ENCODE measurements at places on chromosomes 13 and 19.

- DNase-seq = no peak
These were observed 7.3 kb downstream of the RASAL3 start for GRCh38 chr19:15456871-15457700.

DNA sequence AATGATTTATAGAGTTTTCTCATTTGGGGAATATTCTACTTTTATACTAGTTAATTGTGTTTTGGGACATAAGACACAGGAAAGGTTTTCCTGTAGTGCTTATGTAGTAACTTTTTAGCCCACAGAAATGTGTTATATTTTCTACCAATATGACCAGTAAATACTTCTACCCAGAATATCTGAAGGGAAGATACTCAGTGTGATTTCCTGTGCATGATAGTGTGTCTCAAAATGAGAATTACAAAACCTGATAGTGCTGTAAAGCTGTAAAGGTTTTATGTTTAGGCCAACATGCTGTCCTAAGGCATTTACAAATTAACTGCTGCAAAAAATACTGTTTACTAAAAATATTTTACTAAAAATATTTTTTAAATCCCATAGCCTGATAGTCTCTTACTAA lies 126.8 kb downstream of the RXFP2 start:
- DNase-seq = no peak

DNA sequence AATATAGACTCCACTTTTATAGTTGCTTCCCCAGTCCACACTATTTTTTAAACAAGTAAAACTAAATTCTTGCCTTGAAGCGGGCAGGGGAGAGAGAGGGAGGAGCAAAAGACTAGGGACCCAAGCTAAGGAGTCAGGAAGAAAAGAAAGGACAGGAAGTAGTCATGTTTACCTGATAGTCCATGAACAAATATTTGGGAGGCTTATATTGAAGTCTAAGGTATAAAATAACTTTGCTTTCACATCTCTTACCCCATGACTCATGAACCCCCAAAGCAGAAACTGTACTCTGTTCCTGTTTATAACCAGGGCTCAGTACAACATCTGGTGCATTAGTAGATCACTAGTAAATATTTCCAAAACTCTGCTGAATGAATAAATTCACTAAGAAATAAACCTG lies 67.3 kb downstream of the ZAR1L start:
- DNase-seq = no peak

DNA sequence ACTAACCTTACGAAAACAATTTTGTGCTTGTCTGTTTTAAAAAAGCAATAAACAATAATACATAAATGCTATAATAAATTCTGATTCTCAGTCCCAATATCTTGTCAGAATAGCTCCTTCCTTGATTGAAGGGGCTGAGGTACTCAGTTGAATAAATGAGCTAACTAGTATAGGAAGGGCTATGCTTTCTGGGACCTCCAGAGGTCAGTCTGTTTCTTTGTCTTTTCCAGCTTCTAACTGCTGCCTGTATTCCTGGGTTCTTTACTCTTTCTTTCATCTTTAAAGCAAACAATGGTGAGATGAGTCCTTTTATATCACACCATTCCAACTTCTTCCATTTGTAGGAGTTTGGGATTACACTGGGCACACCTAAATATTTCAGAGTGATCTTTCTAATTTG lies 1297.0 kb upstream of the ATXN8OS start:
- no peak for DNase-seq

DNA sequence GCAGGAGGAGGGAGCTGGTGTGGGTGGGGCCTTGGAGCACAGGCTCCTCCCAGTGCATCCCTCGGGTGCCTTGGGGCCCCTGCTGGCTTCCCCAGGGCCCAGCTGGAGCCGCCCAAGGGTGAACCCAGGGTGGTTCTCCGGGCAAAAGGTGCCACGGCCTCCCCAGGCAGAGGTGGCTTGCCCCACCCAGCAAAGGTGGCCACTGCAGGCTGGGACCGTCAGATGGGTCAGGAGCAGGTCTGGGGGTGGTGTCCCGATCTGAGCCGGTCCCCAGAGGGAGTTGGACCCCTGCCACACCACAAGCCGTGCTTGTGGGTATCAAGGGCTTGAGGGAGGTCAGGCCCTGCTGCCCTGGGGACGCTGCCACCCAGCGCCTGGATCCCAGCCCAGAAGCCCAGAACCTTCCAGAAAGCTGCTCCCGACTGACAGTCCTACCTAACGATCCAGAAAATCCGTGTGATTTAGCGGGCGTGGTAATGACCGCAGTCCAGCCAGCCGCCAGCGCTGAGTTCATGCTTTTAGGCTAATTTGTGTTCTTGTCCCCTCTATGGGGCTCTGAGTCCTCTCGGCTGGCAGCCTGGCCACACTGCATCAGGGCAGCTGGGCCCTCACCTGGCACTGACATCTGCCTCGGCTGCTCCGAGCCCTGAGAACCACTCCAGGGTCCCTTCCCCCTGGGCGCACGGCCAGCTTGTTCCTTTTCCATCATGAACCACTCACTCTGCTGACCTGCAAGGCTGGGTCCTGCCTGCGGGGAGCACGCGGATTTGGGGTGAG lies 5.0 kb upstream of the GRIN3B start:
- no peak for DNase-seq

DNA sequence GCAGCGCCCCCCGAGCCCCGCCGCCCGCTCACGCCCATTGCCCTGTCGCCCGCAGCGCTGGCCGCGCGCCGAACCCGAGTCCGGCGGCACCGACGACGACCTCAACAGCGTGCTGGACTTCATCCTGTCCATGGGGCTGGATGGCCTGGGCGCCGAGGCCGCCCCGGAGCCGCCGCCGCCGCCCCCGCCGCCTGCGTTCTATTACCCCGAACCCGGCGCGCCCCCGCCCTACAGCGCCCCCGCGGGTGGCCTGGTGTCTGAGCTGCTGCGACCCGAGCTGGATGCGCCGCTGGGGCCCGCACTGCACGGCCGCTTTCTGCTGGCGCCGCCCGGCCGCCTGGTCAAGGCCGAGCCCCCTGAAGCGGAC lies 518 bp downstream of the KLF2 start:
- no peak for DNase-seq

GRCh38 chr13:99991828-99992775 lies 10.5 kb downstream of the ZIC2 start:
- DNase-seq = no peak

- no peak for DNase-seq
These were observed 135.0 kb downstream of the CRYL1 start for GRCh38 chr13:20390526-20391175.

Measured in stimulated activated CD4-positive, alpha-beta T cell treated with anti-CD3 and anti-CD28 coated beads, Interleukin-1b, Interleukin-23, amount 100 ng/mL, for 24 hours (primary cell).